ENCODE measurements at places on chromosomes 6 and 20. TPM values are rescaled to one million over a fixed set of nuclear protein-coding genes. Genes with fewer than 3 reads are reported as not detected.

- DNase-seq, result no peak
Observed at GRCh38 chr6:142014515-142014914, 118.2 kb upstream of the GJE1 start.

Gene LGSN
- total RNA-seq, result 0.46 TPM

DNA sequence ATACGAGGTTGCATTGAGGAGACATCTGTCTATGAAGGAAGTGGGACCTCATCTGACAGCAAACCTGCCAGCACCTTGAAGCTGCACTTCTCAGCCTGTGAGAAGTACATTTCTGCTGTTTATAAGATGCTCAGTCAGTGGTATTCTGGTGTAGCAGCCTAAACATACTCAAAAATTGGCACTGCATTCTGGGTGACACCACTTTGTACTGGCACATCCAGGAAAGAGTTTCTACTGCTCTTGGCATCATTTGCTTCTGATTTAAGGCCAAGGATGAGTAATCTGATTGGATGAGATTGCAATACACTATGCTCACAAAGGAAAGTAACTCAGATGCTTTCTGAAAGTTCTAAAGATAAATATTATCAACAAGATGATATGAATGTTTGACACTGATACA is 275.4 kb upstream of the TFAP2D start:
- no peak for DNase-seq

Gene SPTLC3
- total RNA-seq, result 4.7 TPM

- no peak for DNase-seq
Observed at GRCh38 chr6:67210450-67210849, 1424.6 kb upstream of the ADGRB3 start.

Gene EMILIN3
- not detected for total RNA-seq

DNA sequence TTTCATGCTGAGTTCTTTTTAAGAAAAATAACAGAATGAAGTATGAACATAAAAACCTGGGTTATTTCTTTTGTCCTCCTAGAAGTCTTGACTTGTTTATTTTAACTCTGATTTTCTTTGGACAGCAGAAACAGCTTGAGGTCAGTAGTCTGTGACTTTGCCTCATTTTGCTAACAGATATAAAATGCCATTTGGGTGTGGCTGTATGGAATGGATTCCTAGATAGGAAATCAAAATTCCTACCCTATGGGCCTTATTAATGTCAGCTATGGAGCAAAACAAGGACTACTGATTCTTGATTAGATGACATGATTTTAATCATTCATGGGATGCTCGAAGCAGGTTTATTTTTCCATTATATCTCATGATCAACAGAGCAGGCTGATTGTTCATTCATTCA is 46.8 kb upstream of the TENT5A start:
- no peak for DNase-seq

- no peak for DNase-seq
Observed at GRCh38 chr6:122709922-122710512, 69.5 kb upstream of the FABP7 start.

Gene FAM209B
- total RNA-seq, result 1.9 TPM

Gene SCRT2
- total RNA-seq, result not detected

Gene ZNF831
- 9.8 TPM for total RNA-seq

Gene ATRN
- total RNA-seq, result 24.6 TPM

GRCh38 chr6:13486679-13487121 is 700 bp downstream of the GFOD1 start:
- peak; percentile 95 for DNase-seq

Gene OR2H2
- total RNA-seq, result not detected

Gene LY6G6D
- total RNA-seq, result not detected
